ENCODE measurements at places on chromosomes 11 and 22.
A peak's percentile ranks its signal among the peaks of the same experiment; 100 is the strongest.

- H3K27me3 ChIP-seq = no peaks in the 10 kb centered on the region
- no peak for DNase-seq
- H3K36me3 ChIP-seq = no peaks in the 10 kb centered on the region
- no peaks in the 10 kb centered on the region for H3K4me1 ChIP-seq
- H3K27ac ChIP-seq = no peak overlapping the region
Observed at GRCh38 chr11:96752221-96752620, 362.4 kb downstream of the JRKL start.

- no peaks in the 10 kb centered on the region for H3K4me1 ChIP-seq
- no peak overlapping the region for H3K4me3 ChIP-seq
- DNase-seq = peak; percentile 10
Observed at GRCh38 chr11:2587132-2587930, 112.5 kb downstream of the KCNQ1OT1 start.

DNA sequence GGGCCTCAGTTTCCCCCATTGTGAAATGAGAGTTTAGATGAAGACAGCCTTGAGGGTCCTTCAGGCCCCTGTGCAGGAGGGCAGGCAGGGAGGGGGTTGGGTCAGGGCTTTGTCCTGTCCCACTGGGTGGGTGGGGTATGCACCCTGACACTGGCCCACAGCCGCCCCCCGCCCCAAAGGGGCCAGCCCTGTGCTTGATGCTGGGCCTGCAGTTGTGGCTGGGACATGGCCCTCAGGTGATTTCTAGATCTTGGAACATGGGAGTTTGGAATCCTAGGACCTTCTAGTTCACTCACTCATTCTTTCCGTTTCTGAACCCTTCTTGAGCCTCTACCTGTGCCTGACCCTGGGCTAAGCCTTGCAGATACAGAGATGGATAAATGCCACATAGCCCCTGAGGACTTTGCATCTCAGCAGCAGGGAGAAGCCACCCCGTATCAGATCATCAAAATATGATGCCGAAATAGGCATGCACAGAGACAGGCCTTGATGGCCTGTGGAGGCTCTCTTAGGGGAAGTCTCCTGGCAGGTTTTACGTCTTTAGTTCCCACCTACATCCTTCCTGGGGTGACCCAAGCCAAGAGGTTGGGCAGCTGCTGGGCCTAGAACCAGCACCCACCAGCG lies 76.0 kb downstream of the FBLN1 start:
- H3K36me3 ChIP-seq = no peaks in the 10 kb centered on the region
- DNase-seq = no peak
- peaks cover 6% of the 10 kb centered on the region for H3K27me3 ChIP-seq
- H3K4me1 ChIP-seq = peaks cover 8% of the 10 kb centered on the region
- H3K27ac ChIP-seq = no peak overlapping the region

DNA sequence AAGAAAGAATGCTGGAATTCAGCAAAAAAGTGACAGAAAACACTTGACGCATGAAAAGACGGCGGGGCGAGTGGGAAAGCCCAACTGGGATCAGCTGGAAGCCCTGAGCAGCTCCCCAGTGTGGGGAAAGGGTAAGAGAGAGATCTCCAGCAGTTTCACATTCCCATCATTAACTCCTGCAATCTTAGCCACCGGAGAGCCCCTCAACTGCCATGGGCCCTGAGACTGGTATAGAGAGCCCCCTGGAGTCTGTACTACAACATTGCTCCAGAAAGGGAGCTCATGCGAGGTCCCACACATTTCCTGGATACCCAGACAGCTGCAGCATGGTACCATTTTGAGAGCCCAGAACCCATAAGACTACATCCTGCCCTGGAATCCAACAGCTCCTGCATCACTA lies 31.1 kb downstream of the MRGPRX4 start:
- no peak overlapping the region for H3K27ac ChIP-seq
- no peak overlapping the region for H3K4me3 ChIP-seq
- no peak for DNase-seq
- H3K4me1 ChIP-seq = no peaks in the 10 kb centered on the region

- H3K27ac ChIP-seq = no peak overlapping the region
- H3K4me1 ChIP-seq = no peaks in the 10 kb centered on the region
- no peaks in the 10 kb centered on the region for H3K36me3 ChIP-seq
- no peak overlapping the region for H3K4me3 ChIP-seq
- H3K27me3 ChIP-seq = peaks cover 4% of the 10 kb centered on the region
- no peak for DNase-seq
Observed at GRCh38 chr11:82671451-82671850, 62.2 kb downstream of the FAM181B start.

- H3K4me3 ChIP-seq = no peak overlapping the region
- H3K4me1 ChIP-seq = no peaks in the 10 kb centered on the region
- H3K36me3 ChIP-seq = no peaks in the 10 kb centered on the region
- DNase-seq = no peak
- no peaks in the 10 kb centered on the region for H3K27me3 ChIP-seq
Observed at GRCh38 chr11:5071799-5072198, 2.4 kb downstream of the OR52E1 start.

GRCh38 chr22:46416520-46416871 lies 81.0 kb downstream of the TRMU start:
- no peaks in the 10 kb centered on the region for H3K4me1 ChIP-seq
- no peak overlapping the region for H3K27ac ChIP-seq
- DNase-seq = no peak

- peak overlapping the region; percentile 96 for H3K4me3 ChIP-seq
- peaks cover 55% of the 10 kb centered on the region for H3K36me3 ChIP-seq
- peaks cover 66% of the 10 kb centered on the region for H3K4me1 ChIP-seq
Observed at GRCh38 chr11:118921929-118922744, 3.6 kb downstream of the BCL9L start.

DNA sequence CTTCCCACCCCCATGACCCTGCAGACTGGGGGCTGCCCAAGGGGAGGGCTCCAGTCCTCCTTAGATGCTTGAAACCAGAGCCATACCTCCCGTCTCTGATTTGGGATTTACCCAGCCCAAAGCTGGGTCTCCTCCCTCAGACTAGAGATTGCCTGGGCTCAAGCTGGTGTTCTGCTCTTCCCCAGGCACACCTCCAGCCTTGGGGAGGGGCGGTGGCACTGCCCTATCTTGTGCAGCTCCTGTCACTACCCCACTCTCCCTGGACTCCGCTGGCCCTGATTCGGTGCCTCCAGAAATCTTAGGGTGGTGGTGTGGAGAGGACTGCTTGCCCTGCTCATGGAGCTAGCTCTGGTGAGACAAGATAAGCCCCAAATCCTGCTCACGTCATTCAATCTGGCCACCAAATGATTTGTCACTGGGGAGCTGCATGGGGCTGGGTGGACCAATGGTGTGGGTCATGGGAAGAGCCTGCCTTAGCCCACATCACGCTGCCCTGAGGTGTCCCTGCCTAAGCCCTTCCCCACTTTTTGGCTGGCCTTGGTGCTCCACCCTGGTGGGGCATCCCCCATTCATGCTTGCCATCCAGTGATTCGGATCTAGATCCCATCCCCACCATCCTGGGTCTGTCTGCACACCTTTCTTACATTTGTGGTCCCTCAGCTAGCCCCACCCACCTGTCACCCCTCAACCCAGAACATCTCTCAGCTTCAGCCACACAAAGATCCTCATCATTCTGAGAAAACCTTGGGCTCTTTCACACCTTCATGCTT lies 87.7 kb downstream of the PDE2A start:
- H3K36me3 ChIP-seq = no peaks in the 10 kb centered on the region
- peaks cover 41% of the 10 kb centered on the region for H3K4me1 ChIP-seq
- DNase-seq = no peak
- no peak overlapping the region for H3K27ac ChIP-seq
- no peak overlapping the region for H3K4me3 ChIP-seq

DNA sequence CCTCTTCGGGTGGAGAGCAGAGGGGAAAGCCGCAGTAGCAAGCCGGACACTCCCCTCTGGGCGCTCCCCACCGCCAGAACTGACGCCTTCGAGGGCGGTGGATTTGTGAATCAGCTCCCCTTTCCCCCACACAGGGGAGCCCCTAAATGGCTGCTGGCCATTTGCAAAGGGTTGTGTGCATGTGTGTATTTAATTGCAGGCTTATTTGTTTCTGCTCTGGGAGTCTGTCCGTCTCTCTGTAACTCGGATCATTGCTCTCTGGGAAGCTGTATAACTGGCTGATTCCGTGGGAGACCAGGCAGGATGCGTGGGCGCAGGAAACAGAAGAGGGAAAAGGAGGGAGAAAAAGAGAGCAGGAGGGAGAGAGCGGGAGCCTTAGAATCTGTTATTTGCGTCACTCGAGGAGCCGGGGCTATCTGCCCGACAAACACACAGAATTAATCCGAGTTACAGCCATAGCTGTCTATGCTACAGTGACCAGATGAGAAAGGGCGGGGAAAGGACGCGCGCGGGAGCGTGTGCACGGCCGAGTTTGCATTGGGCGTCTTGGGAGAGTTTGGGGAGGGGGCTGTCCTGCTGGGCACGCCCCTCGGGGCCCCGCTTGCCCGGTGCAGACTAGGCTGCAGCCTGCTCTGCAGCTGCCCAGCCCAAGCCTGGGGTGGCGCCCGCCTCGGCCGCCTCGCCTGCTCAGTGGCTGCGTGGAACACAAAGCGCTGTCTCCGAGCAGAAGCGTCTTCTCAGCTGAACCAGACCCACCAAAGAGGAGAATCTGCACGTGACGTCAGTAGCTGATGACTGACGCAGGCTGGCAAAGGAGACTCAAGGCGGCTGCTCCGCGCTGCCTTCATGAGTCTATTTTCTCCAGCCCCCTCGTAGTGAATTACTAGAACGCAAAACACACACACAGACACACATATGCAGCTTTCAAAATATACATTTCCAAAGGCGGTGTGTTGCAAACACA lies 105.3 kb upstream of the HSD17B12 start:
- H3K4me3 ChIP-seq = peak overlapping the region; percentile 19
- H3K4me1 ChIP-seq = peaks cover 28% of the 10 kb centered on the region
- DNase-seq = no peak

DNA sequence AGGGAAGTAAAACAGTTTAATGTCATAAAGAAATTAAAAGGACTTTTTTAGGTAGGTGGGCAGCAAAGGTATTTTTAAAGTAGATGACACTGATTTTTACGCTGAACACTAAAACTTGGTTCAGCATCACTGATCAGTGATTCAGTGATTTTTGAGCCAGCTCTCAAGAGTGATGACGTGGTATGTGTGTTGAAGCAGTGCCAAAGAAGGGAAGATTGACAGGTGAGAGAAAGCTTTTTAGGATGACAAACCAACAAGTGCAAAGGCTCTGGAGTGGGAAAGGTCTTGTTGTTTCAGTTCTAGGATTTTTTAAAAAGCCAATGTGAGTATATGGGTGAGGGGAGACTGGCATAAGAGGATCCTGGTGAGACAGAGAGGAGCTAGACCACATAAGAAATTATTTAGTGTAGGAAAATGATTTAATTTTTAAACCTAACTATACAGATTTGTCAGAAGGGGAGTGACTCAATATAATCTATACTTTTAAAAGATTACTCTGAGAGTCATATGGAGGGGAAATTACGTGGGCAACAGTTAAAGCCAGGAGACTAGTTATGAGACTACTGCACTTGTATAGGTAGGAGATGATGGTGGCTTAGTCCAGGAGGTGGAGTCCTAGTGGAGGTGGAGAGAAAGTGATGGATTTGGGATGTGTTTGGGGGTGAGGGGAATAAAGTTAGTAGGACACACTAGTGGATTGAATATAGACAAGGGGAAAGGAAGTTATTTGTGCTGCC lies 17.6 kb upstream of the CALCB start:
- H3K27ac ChIP-seq = no peak overlapping the region
- peaks cover 16% of the 10 kb centered on the region for H3K27me3 ChIP-seq
- DNase-seq = no peak
- no peaks in the 10 kb centered on the region for H3K36me3 ChIP-seq
- no peak overlapping the region for H3K4me3 ChIP-seq
- H3K4me1 ChIP-seq = no peaks in the 10 kb centered on the region

GRCh38 chr11:111561791-111562325 lies 21.3 kb downstream of the LAYN start:
- no peak for DNase-seq
- no peak overlapping the region for H3K27ac ChIP-seq
- H3K27me3 ChIP-seq = peaks cover 2% of the 10 kb centered on the region
- H3K36me3 ChIP-seq = no peaks in the 10 kb centered on the region
- no peaks in the 10 kb centered on the region for H3K4me1 ChIP-seq
- H3K4me3 ChIP-seq = no peak overlapping the region

GRCh38 chr22:38775656-38776055 lies 18.3 kb downstream of the DNAL4 start:
- no peaks in the 10 kb centered on the region for H3K36me3 ChIP-seq
- peaks cover 9% of the 10 kb centered on the region for H3K4me1 ChIP-seq
- DNase-seq = no peak
- H3K4me3 ChIP-seq = no peak overlapping the region
- no peak overlapping the region for H3K27ac ChIP-seq

Measured in activated naive CD4-positive, alpha-beta T cell treated with anti-CD3 and anti-CD28 coated beads, Interleukin-2, amount 10 ng/mL, durations not matched to agents 7 days and 5 days (primary cell).